ENCODE measurements at places on chromosomes 1 and 21.

DNA sequence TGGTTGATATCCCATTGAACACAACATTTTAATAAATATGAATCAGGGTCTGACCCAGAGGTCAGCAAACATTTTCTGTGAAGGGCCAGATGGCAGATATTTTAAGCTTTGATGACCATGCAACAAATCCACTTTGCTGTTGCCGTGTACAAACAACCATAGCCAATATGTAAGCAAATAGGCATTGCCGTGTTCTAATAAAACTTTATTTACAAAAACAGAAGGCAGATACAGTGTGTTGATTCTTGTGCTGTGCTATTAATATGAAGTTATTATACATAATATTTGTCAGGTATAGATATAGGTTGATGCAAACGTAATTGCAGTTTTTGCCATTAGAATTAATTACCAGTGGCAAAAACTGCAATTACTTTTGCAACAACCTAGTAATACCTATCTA is 8.8 kb upstream of the XCL1 start:
- no peak for DNase-seq

DNA sequence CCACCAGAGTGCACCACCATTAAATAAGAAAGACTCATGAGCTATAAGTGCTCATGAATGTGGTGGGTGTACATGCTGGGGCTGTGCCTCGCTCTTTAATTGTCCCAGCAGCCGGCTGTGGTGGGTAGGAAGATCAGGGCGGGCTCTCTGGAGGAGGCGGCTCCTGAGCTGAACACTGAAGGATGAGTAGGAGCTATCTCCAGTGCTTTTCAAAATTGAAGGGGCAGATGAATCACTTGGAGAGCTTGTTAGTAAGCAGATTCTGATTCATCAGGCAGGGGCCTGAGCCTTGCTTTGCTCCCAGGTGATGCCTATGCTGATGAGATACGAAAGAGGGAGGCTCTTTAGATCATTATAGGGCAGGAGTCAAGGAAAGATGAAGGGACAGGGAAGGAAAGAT is 54.1 kb downstream of the ETS2 start:
- no peak for DNase-seq

DNA sequence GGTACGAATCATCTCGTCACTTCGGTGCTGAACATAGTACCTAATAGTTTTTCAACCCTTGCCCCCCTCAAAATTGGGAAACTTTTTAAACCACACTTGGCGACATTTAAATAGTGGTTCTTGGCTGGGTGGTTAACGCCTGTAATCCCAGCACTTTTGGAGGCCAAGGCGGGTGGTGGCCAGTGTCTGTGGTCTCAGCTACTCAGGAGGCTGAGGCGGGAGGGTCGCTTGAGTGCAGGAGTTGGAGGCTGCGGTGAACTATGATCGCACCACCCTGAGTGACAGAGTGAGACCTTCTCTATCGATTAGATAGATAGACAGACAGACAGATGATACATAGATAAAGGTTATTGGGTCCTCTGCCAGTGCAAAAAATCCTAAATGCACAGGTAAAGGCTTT is 55.5 kb upstream of the RASAL2 start:
- DNase-seq = no peak

DNA sequence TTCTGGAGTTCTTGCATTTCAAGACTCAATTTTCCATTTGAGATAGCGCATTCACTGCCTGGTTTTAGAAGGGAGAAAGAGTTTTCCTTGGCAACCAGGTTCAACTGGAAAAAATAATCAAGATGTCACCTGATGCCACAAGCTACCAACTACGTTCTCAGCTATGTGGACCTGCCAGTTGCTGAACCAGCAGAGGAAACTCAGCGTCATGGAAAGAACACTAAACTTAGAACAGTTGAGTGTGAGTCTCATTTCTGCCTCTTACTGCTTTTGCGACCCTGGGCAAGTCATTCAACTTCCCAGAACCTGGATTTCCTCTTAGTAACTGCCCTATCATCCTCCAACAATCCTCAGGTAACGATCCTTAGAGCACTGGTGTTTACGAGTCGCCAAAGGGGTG is 373.0 kb upstream of the ESRRG start:
- DNase-seq = no peak

GRCh38 chr21:24759348-24760075 is 847.8 kb downstream of the MRPL39 start:
- DNase-seq = peak; percentile 9

DNA sequence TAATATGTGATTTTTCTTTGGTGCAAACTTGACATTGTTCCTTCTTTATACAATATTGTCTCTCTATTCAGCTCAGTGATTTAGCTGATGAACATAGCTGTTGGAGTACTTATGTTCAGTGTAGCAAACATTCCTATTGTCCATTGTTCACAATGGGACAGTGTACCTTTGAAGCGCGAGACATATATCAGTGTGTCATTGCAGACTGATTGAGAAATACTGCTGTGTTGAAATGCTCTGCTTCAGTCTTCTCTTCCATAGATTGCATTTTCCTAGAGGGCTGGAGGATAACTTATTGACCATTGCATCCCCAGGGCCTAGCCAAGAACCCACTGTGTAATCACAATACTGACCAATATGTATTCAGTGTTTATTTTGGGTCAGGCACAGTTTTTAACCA is 46.5 kb downstream of the HLX start:
- no peak for DNase-seq

DNA sequence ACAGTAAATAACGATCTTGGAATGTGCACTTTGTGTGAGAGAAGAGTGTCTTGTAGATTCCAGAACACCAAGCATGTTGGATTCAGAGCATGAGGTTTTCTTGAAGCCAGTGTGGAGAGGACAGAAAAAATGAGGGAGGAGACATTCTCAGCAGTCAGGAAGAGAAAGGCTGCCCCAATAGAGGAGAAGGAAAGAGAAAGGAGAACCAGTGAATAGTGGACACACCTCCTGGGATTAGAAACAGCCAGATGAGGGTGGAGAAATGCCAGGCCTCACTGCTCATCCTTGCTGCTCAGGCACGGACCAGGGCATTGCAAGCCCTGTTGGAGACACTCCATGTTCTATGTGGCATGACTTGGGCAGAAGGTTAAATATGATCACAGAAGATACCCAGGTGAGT is 69.0 kb upstream of the KAZN start:
- no peak for DNase-seq

DNA sequence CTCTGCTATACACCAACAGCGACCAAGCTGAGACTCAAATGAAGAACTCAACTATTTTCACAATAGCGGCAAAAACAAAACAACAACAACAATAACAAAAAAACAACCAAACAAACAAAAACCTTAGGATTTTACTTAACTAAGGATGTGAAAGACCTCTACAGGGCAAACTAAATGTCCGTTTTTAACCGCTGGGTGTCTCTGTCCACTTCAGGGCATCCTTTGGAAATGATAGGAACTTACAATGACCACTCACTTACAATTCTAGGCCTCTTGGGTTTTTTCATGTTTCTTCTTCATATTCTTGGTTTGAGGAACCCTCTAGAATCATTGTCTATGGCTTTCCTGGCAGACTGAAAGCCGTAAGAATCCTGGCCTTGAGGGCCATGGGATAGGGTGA is 134.0 kb upstream of the FAM78B start:
- no peak for DNase-seq

DNA sequence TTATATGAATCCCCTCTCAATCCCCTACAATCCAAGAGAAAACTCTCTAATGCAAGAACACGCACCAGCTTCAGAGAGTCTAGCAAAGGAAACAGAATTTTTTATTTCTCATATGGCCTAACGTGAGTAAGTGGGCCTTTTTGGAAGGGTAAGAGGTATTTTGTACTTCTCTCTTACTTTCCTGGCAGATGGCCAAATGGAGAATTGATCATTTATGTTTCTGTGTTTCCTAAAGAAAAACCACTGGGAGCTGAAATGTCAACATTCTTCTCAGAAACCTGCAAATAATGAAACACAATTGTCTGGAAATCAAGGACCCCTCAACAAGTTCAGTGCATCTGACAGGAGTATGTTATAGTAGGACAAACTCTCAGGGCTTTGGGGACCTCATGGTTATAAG is 176.4 kb upstream of the C8B start:
- DNase-seq = no peak

DNA sequence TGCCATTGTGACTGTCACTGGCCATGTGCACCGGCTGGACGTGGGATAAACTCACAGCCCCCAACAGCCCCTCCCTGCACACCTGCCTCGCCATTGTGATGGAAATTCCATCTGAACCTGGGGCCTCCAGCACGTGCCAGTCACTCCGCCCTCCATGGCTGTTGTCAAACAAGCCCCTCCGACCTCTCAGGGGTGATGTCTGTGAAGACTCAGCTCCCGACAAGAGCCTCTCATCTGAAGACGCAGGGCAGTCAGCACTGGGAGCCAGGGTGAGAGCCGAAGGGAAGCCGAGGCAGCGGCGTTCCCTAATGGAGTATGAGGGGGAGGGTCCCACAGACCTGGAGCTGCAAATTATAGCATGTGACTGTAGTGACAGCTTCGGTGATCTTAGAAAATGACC is 1.4 kb upstream of the KRTAP10-2 start:
- DNase-seq = no peak
